ENCODE measurements at places on chromosomes 2 and 18.

DNA sequence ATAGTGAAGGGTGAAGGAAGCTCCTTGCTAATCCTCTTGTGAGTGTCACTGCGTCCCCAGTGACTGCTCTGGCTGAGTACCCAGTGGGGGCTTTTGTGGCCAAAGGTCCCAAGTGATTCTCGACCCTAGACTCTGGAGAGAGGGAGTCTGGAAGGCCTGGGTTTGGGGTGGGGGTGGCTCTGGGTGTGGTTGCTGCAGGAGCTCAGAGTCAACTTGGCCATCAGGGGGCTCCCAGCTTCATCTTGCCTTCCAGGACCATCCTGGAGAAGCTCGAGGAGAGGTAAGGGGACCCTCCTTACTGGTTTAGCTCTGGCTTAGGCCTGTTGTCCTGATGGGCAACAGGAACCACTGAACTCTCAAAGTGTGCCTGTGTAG is 592 bp downstream of the PSD4 start:
- DNase-seq = no peak

DNA sequence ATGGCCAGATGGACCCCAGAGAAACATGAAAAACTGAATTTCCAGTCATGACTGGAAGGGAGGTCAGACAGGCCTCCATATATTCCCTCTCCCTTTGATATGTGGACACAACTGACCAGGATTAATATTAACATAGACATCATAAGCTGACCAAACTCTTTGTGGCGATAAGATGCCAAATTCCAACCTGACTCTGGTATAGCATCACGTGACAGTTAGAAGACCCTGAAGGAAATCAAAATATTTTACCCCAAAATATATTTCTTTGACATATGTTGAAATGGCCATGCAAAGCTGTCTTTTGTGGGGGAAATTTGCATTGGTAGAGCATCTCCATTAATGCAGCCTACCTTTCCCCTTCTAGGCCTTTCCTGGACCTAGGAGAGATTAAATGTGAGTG is 36.7 kb downstream of the ST6GAL2 start:
- no peak for DNase-seq

GRCh38 chr2:121237980-121238665 is 46.9 kb downstream of the TFCP2L1 start:
- DNase-seq = no peak

DNA sequence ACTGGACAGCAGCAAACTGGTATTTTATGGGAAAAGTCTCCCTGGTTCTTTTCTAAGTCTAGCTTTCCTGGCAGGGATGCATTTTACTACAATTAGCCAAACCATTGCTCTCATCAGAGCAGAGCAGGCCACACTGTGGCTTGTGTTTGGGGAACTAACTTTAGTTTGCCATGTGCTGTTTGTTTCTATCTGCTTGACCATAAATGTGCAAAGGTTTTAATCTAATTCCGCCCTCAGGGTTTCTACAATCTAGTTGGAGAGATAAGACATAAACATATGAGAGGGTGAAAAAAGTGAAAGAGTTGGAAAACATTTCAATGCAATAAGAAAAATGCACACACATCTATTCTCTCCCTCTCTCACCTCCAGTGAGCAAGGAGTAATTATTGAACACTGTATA is 86.9 kb upstream of the MAPK4 start:
- no peak for DNase-seq

GRCh38 chr2:152694161-152694661 is 23.1 kb downstream of the PRPF40A start:
- DNase-seq = peak; percentile 58

GRCh38 chr2:83103613-83104012 is 1355.5 kb downstream of the SUCLG1 start:
- DNase-seq = no peak

- no peak for DNase-seq
Observed at GRCh38 chr18:60040971-60041370, 141.2 kb downstream of the PMAIP1 start.

GRCh38 chr18:13120983-13121441 is 97.5 kb upstream of the LDLRAD4 start:
- no peak for DNase-seq

- no peak for DNase-seq
Observed at GRCh38 chr2:96095116-96095636, 21.2 kb downstream of the ADRA2B start.

- DNase-seq = no peak
Observed at GRCh38 chr2:98937906-98938305, 1.9 kb upstream of the CRACDL start.

GRCh38 chr2:3282056-3282998 is 95.3 kb downstream of the EIPR1 start:
- no peak for DNase-seq

DNA sequence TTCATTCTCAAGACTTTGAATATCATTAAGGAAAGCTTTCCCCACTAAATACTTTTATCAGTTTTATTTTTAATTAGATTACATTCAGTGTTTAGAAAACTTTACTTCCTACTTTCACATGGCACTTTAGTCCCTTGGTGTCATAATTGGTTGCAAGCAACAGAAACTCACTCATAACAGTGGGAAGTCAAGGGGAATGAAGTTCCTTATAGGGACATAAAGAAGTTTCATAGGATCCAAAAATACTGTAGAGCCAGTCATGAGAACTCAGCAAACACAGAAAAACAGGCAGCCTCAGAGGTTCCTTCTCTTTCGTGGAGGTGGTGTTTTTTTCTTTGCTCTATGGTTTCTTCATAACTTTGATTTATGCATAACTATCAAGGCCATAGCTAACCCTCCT is 809.0 kb downstream of the BCL11A start:
- DNase-seq = no peak

GRCh38 chr2:222424276-222424728 is at the start of gene SGPP2:
Gene SGPP2 (plus strand): TSS chr2:222424543. CDS start chr2:222424603, 60 bp downstream.
- peak; percentile 36 for DNase-seq

DNA sequence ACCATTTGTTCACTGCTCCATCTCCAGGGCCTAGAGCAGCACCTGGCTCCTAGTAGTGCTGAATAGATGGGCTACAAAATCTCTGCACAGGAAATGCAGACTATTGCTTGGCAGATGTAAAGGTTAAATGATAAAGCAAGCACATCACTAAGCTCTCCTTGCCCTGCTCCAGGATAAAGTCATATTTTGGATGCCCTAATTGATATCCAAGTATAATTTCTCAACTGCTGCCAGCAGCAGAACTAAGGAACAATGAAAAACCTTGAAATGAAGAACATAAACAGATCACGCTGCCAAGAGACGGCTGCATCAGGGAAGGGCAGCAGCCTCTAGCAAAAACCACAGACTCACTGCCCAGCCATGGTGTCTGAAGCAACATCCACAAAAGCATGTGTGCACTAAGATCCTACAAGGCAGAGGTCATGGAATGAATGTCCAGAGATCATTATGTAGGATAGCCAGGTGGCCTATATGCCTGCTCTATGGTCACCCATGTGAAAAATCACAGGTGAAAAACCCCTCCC is 134.7 kb downstream of the TMEM163 start:
- no peak for DNase-seq

- DNase-seq = no peak
Observed at GRCh38 chr2:72947952-72948830, 30.9 kb downstream of the EMX1 start.

DNA sequence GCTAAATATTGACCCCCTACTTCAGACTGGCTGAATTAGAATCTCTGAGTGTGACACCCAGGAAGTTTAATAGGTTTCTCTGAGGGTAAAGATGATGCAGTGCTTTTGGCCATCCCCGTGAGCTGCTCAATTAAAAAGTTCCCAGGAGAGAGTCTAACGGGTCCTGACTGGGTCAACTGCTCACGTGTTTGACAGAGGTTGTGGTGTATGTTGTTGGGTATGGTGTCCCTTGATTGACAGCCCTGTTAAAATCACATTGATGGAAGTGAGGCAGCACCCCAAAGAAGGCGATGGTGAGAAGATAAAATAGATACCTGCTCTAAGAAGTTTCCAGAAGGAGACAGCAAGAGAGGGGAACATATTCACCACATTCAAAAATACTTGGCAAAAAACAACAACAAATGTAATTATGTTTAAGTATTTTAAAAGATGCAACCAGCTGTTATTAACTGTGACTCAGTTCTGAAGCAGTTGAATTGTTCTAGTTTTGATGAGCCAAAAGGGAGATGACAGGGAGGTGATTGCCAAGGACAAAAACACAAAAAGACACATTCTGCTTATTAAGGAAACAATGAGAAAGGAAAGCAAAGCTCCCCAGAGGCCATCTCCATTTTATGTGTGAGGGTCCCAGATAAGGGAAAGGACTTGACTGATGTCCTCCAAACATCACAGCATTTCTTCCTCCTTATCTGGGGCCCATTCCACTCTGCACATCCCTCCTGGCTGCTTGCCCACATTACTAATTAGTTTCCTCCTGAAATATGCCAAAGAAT is 11.5 kb upstream of the GMCL1 start:
- no peak for DNase-seq

DNA sequence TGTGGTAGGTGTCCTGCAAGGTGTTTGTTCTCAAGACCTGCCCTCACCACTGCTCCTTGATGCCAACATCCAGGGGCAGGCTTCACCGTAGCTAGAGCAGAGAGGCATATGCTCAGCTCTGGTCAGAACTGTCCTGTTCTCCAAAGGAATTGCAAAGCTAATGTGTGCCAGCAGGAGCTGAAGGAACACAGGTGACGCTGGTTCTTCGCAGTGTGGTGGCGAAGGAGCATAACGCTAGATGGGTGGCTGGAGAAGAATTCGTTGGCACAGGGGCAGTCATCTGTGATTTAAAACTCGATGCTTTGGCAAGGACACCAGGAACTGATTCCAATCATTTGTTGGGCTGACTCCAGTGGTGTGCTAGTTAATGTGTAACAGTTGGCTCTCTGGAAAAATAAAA is 11.4 kb upstream of the PER2 start:
- DNase-seq = no peak

DNA sequence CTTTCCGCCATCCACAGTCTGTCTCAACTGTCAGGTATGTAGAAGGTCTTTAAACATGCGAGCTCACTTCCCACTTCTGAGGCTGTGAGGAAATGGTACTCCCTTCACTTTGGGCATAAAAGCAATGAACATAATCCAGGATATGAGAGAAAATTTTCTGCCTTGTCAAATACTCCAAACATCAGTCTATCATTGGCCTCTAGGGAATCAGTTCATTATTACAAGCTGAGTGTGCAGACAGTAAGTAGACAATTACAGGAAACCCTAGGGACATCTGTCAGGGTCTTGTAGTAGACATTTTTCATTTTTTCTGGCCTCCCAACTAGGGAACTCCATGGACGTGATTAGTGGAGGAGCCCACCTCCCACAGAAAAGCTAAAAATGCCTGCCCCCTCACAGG is 13.6 kb upstream of the APCDD1 start:
- DNase-seq = no peak

DNA sequence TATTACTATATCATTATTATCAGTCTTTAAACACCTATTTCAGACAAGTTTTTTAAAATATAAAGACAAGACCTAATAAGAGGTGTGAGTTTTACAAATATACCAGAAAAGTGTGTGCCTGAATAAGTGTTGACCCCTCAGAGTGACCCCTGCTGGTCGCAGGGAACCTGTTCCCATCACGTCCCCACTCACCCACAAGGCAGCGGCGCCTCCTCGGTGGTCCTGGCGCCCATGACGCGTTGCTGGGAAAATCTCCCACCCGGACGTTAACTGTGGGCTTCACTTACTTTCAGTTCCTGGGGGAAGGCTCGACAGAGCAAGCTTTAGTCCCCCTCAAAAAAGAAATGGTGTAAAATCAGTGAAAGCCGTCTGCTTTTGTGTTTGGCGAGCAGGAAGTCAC is 93.5 kb downstream of the TMEM18 start:
- no peak for DNase-seq

- DNase-seq = no peak
Observed at GRCh38 chr2:187862715-187863114, 308.5 kb upstream of the TFPI start.

DNA sequence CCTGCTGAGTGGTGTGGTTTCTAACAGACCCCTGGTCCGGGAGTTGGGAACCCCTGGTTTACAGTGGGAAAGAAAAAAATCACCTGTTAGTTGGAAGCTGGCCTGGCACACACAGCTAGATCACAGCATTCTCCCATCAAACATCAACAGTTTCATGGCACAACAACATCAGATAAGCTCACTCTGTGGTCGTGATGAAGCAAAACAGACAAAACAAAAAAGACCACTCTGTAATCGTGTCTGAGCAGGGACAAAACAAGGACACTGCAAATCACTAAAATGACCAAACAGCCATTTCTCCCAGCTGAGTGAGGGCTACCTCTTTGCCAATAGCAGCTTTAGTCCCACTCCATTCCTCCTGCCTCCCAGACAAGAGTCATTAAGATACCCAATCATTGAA is 9.0 kb upstream of the IMPACT start:
- no peak for DNase-seq
